Astrocyte (in vitro differentiated cells and primary cell): ENCODE measurements at places on chromosomes 2 and 18.
A peak's percentile ranks its signal among the peaks of the same experiment; 100 is the strongest.

GRCh38 chr2:218010140-218010983 lies 7.6 kb upstream of the TNS1 start:
- DNase-seq: no peak

- DNase-seq: no peak
These were observed 638.7 kb downstream of the ZEB2 start for GRCh38 chr2:143881246-143881645.

DNA sequence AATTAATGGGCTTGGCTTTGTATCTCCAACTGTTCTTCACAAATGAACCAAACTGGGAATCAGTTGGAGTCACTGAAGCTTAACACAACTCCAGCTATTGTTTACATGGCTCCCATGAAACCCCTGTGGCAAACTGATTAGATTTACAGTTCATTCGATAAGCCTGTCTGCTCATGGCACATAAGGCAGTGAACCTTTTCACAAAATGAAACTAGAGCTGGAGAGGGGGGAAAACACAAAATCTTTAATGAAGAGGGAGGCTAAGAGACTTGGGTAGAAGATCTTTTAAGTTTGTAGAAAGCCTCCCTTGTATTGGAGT lies 11.6 kb upstream of the ITGA6 start:
- DNase-seq: no peak

- peak; percentile 61 for DNase-seq
These were observed 25.5 kb downstream of the CENPO start for GRCh38 chr2:24818721-24819167.

- no peak for DNase-seq
These were observed 1860.1 kb downstream of the SUCLG1 start for GRCh38 chr2:82599021-82599420.

DNA sequence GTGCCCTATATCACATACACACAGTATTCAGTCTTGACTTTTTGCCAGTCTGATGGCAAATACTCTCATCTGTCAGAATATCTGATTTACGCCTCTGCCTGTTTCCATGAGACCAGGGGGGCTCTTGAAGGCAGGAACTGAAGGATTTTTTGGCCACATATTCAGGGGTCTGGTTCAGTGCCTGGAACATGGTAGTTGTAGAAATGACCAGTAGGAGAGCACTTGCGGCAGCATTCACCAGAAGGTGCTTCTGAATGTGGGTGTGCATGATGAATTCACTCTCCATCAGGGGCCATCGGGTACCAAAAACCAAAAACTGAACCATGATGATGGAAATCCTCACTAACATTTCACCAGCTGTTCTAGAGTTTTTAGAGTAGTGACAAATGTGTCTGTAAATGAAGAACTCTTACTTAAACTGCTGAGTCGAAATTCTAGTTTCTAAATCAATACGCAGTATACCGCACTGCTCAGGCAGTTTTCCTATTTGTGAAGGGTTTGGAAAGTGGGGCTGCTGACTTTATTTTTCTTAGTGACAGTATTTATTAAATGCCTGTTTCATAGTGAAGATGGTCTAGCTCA lies 54.6 kb downstream of the MERTK start:
- DNase-seq: no peak

DNA sequence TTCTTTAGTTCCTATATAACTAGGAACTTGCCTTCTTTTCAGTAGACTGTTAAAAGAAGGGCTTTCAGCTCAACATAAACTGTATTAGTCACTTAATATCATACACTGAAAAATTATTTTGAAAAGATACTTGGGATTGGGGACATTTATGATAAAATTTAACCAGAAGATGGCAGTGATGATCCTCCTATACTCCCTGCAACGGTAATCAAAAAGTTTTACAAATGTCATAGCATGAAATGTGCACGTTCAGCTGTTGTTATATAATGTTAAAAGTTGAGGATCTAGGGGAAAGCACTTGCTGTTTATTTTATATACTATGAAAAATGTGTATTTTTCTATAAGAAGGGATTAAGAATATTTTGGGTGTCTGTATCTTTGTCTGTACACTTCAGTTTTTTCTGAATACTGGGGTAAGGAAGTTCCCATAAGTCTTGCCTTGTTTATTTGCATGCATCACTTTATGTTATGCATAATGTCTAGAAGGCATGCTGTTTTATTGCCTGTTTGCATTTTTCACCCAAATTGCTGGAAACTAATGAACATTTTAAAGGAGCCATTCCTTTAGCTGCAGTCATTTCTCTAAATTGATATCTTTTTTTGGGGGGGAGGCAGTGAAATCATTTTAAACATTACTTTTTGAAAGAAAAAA lies 19.0 kb downstream of the DYNC1I2 start:
- no peak for DNase-seq

- no peak for DNase-seq
These were observed 289.1 kb downstream of the TRIB2 start for GRCh38 chr2:13005761-13006335.

GRCh38 chr2:136324966-136325365 lies 207.0 kb upstream of the CXCR4 start:
- DNase-seq: no peak

- DNase-seq: no peak
These were observed 126.8 kb downstream of the CTIF start for GRCh38 chr18:48665654-48666053.

DNA sequence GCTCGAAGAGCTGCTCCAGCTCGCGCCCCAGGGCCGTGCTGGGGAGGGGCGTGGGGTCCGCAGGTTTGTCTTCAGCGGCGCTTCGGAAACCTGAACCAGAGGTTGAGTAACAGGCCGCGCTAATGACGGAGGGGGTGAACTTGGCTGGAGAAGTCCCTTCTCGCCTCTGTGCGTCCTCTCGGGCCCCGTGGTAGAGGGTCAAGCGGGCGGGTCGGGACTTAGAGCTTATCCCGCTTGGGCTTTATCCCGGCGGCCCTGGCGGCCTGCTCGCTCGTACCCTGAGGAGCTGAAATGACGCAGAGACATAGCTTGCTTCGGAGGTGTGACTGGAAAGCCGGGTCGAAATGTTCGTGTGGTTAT lies 479 bp downstream of the RNMT start:
- DNase-seq: no peak

GRCh38 chr18:275486-275885 lies 7.6 kb upstream of the THOC1 start:
- DNase-seq: no peak

GRCh38 chr2:172726172-172726735 lies 9.4 kb upstream of the RAPGEF4 start:
- peak; percentile 25 for DNase-seq
